ENCODE measurements at places on chromosomes 11 and 22.

DNA sequence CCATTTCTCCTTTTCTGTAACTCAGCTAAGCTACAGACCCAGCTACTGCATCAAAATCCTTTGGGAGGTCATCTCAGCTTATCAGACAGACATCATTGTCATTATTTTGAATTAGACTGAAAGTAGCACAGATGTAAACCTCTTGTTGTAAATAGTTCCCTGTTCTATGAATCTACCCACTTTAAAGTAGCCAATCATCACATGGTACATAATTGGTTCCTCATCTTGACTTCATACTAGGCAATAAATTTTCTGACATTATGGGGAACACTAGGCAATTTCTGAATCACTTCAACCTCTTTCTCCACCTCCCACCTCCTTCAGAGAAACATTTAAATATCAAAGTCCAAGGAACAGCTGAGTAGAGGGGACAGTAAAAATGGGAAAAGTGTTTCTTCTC, 47.9 kb downstream of the MPPED2 start:
- DNase-seq = no peak

- no peak for DNase-seq
Measured at GRCh38 chr11:8362899-8363298, 99.2 kb upstream of the LMO1 start.

- no peak for DNase-seq
Measured at GRCh38 chr11:102534261-102534872, 3.8 kb upstream of the MMP7 start.

- DNase-seq = no peak
Measured at GRCh38 chr11:93517041-93517440, 26.1 kb downstream of the SMCO4 start.

GRCh38 chr22:49272546-49273125, 555.0 kb downstream of the BRD1 start:
- DNase-seq = no peak

DNA sequence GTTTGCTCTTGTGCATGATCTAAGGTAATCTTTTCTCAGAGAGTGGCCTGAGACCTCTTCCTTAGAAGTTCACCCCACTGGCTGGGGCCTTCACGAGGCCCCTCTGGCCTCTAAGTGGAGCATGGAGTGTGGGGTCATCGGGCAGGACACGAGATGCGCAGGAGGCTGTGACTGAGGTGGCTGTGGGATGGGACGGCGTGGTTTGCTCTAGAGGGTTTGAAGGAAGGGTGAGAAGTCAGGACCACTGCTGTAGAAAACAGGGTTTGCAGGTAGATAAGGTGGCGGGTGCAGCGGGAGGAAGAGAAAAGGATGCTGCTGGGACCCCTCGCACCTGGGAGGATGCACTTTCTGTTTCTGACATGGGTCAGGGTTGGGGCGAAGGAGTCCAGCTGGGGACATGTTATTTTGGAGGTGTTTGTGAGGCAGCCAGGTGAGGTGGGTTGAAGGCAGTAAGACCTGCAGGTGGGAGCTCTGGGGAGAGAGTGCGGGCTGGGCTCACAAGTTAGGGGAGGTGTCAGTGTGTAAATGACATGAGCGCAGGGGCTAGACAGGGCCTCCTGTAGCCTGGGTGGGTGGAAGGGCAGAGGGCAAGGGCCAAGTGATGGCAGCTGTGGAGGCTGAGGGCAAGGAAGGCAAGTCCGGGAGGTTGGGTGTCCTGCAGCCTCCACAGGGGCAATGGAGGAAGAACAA, 62.5 kb downstream of the KCNQ1 start:
- DNase-seq = no peak

GRCh38 chr22:25067851-25068421, 115.4 kb downstream of the KIAA1671 start:
- DNase-seq = peak; percentile 55

GRCh38 chr22:36017651-36018091, 11.0 kb downstream of the RBFOX2 start:
- DNase-seq = no peak

DNA sequence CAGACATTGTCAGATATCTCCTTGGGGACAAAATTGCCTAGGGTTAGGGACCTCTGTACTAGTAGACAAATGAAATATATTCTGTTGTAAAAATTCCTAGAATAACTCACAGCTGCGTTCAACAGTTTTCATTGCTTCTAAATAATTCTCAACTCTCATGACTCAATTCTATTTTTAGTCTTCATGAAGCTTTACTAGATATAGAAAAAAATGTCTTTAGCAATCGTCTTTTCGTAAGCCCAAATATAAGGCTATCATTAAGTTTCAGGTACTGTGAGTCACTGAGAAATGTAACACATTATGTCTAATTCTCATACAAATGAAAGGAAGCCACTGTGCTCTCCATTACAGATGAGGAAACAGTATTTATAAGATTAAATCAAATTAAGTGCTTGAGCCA, 6.4 kb downstream of the MMP12 start:
- DNase-seq = no peak

DNA sequence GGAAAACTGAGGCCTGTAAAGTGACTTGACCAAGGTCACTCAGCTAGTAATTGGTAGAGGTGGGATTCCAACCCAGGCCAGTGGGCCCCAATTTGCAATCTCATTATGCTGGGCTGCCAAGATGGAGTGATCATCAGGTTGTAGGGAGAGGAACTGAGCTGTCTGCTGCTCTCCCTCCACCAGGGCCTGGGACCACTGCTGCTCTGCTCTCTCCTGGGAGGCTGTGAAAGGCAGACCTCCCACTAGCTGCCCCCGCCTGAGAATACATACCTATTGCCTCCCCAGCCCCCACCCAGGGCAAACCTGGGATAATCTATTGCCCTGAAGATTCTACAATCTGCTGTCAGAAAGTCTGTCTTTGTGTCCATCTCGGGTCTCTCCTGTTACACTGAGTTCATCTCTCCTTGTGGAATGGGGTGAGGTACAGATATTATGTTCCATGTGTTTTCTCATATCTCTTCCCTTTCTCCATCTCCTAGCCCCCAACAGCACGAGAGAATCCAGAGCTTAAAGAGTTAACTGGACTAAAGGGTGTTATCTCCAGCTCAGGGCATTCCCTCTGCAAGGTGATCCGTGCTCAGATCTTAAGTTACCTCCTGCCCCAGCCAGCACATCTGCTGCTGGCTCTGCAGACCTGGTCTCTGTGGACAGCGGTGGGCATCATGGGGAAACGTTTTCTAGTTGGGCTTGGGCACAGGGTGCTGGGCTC, 5.6 kb downstream of the NECTIN1 start:
- no peak for DNase-seq

GRCh38 chr22:44620841-44621257, 81.2 kb upstream of the PRR5 start:
- no peak for DNase-seq

- DNase-seq = no peak
Measured at GRCh38 chr11:31340903-31341572, 28.5 kb downstream of the DCDC1 start.

GRCh38 chr11:44753961-44754645, 27.3 kb downstream of the TSPAN18 start:
- DNase-seq = no peak

DNA sequence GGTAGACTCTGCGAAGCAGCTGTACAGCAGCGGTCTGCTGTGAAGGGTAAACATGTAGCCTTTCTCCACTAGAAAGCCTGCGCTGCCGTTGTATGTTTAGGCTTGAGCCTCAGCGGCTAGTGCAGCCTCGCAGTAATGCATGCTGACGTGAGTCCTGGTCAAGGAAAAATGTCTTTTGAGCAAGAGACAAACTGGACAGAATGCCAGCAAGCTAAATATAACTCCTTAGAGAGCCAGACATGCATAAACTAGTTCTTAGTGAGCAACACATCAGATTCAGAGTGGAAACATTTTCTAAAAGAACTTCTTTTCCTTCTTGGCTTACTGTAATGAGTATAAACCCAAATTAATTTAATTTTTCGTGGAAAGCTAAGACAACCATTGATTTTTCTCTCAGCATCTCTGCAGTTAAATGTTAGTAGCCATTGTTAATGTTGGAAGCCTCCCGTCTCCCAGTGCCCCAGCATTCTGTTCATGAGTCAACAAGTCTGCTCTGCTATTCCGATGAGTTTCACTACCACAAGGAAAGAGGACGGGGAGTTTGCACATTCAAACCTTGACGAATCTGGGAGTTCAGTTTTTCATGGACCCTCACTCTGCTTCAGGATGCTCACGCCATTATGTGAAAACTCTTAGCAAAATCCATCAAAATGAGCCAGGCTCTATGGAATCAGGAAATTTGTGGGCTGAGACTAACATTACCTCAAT, 51.4 kb downstream of the JAM3 start:
- DNase-seq = no peak

DNA sequence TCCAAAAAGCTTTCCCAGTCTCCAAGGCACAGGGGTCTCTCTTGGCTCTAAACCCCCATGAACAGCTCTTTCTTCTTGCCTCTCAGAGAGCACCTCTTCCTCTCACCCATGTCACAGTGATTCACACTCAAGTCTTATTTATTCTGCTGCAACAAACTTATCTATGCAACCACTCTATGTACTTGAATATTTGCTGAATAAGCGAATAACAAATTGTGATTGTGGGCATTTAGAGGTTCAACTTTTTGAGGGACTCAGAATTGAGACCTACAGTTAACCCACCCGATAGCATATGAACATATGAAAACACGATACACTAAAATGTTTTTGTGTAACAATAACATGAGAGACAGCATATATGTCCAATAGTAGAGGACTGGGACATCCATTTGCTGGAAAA, 137.1 kb upstream of the NARS2 start:
- no peak for DNase-seq

DNA sequence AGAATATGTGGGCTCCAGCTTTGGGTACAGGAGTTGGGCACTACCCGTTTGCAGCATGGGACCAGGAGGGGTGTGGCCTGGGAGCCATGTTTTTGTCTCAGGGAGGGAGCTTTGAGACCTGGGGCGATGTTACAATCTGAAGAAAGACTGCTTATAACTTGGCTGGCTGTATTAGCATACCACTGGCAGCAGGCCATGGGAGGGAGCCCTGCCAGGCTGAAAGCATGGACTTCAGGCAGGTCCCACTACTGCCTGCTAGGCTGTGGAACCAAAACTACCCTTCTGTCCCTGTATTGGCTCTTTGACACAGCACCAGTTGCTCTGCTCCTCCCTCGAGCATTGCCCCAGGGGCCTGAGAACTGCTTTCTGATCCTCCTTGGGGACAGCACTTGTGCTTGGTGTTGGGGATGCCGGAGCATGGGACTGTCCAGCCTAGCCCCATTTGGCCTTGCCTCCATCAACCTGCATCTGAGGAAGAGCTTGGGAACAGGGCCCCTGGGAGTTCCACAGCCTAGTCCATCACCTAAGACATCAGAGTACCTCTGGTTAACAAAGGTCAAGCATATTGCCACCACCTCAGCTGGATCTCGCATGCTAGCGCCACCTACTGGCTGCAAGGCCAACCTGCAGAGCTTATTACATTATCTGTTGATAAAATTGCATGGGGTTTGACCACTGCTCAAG, 217.4 kb downstream of the SBF2 start:
- no peak for DNase-seq

DNA sequence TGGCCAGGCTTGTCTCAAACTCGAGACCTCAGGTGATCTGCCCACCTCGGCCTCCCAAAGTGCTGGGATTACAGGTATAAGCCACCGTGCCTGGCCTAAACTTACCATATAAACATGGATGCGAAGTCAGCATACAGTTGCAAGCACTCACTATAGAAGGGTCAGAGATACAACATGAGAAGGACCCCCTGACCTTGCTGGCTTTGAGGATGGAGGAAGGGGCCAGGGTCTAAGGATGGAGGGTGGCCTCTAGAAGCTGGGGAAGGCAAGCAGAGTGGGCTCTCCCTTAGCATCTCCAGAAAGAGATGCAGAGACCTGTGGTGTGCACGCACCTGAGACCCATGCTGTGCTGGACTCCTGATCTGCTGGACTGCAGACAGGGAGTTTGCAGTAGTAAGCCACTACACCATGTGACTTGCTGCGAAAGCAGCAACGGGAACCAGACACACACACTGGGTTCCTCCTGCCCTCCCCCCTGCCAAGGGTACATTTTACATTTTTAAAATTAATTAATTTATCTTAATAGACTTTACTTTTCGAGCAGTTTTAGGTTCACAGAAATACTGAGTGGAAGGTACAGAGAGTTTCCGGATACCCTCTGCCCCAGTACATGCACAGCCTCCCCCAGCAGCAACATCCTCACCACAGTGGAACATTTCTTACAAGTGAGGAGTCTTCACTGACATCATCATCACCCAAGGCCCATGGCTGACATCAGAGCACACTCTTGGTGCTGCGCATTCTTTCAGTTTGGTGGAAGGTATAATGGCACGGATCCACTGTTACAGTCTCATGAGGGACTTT, 170.1 kb upstream of the B3GAT1 start:
- DNase-seq = no peak

- DNase-seq = no peak
Measured at GRCh38 chr11:111571829-111572501, 30.3 kb upstream of the SIK2 start.

GRCh38 chr11:73946798-73947458, 3.9 kb upstream of the DNAJB13 start:
- no peak for DNase-seq

- no peak for DNase-seq
Measured at GRCh38 chr22:48427731-48428211, 1399.9 kb downstream of the BRD1 start.

DNA sequence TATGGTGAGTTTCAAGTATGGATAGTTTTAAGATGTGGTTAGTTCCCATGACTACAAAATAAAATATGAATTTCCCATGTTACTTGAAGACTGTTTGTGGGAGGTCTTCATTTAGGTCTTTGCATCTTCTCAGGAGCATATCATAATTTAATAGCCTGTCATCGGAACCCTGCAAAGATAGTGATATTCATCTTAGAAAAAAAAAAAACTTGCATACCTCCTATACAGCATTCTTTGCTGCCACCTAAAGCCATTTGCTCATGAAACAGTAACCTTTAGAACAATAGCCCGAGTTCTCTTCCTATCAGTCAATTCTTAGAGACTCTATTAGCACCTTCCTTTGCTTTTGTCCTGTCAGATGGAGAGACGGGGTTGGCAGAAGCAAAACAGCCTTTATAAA, 75.3 kb downstream of the ARFGAP2 start:
- no peak for DNase-seq

DNA sequence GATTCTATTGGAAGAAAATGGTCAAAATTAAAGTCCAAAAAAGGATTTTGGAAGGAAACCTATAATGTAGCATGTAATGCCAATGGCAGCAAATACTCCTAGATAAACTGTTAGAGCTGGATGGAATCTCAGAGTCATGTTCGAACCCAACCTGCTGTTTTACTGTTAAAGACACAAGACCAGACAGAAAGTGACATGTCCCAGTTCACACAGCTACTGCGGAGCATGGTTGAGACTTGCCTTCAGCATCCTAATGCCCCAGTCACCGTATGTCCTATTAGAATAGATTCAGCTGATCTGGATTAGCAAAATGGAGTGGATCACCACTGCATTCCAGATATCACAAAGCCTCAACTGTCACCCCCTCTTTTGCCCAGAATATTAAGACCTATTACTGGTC, 14.9 kb downstream of the PISD start:
- no peak for DNase-seq

- DNase-seq = no peak
Measured at GRCh38 chr11:1148752-1149180, 9.0 kb upstream of the MUC5AC start.

DNA sequence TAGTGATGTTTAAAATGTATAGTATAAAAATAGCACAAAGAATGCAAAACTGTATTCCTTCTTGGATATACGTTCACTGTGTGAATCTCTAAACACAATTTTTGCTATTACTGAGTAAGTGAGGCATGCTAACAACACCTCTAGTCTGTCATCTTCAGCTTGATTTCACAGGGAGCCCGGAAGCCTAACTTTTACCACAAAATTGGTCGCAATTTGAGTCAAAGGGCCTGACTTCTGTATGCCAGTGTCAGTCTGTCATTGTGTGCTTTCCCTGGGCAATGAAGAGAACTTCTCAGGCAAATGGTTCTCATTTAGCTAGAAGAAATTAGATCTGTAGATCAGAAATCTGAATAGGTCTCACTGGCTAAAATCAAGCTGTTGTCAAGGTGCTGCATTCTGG, 1059.5 kb downstream of the FAM181B start:
- no peak for DNase-seq

Data from activated CD4-positive, alpha-beta T cell treated with anti-CD3 and anti-CD28 coated beads, Interleukin-2, amount 50 U/mL, for 24 hours (primary cell).